ENCODE measurements at places on chromosomes 5 and 9.

DNA sequence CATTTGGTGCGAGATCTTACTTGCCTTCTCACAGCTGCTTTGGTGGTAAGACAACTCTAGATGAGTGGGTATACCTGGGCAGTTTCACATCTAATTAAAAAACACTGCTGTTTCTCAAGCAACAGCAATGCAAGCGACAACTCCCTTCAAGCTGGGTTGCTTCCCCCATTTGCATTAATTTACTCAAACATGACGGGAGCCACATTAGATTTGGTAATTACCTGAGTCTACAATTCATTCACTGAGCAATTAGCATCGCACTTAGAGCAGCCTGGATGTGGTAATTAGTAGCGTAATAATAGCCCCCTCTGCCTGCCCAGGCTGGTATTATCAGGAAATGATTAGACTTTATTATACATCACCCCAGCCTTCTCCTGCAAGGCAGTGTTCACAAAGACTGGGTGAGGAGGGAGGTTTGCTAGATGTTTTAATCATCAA is 73.4 kb downstream of the FBXO38 start:
- DNase-seq = no peak

- DNase-seq = no peak
Measured at GRCh38 chr5:142303565-142303964, 21.3 kb downstream of the SPRY4 start.

GRCh38 chr9:97979788-97980478 is 3.2 kb upstream of the ANP32B start:
- no peak for DNase-seq

GRCh38 chr5:180620014-180620413 is 28.7 kb upstream of the SCGB3A1 start:
- DNase-seq = no peak

- no peak for DNase-seq
Measured at GRCh38 chr5:142640316-142641005, 45.4 kb downstream of the FGF1 start.

DNA sequence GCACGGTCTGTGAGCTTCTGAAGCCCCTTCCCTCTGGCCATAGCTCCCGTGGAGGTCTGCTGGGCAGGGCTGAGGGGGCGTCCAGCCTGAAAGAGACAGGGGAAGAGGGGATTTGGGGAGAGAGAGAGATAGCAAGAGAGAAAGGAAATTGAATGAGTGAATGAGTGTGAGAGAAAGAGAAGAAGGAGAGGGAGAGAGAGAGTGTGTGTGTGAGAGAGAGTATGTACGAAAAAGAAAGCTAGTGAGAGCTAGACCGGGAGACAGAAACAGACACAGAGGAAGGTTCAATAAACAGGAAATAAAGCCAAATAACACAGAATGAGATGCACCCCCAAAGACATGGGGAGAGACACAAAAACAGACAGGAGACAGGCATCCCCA is 37.4 kb downstream of the PAX5 start:
- no peak for DNase-seq

GRCh38 chr9:14343261-14344031 is 29.5 kb upstream of the NFIB start:
- DNase-seq = no peak

- DNase-seq = peak; percentile 66
Measured at GRCh38 chr5:141508798-141509611, 20.1 kb downstream of the PCDHGC5 start.

GRCh38 chr5:158152136-158152535 is 293.2 kb upstream of the CLINT1 start:
- DNase-seq = no peak

All from epithelial cell of proximal tubule (primary cell).